ENCODE measurements at places on chromosomes 1 and 21. TPM values are rescaled to one million over a fixed set of nuclear protein-coding genes. Genes with fewer than 3 reads are reported as not detected.

The RGS8 gene
- total RNA-seq, result not detected

- no peak for DNase-seq
Measured at GRCh38 chr1:43970502-43970901, 692 bp downstream of the DPH2 start.

GRCh38 chr1:66373157-66373591, 160.8 kb upstream of the SGIP1 start:
- no peak for DNase-seq

The OR2G6 gene
- total RNA-seq, result not detected

GRCh38 chr1:221556435-221556834, 185.5 kb downstream of the DUSP10 start:
- no peak for DNase-seq

DNA sequence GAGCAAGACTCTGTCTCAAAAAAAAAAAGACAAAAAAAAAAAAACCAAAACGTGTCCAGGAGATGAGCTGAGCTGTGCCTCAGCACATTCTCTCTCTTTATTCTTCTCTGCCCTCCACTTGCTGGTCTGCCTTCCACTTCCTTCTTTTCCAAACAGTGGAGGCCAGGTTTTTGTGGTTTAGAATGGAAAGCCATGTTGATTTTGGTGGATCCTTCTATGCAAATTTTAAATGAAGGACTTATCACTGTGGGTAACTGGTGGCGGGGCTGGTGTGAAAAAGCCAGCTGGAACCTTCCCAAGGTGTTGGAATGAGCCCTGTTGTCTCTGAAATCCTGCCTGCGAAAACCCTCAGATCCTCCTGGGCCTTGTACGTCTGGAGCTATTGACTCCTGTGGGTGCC, 61.9 kb downstream of the PTPRU start:
- DNase-seq, result no peak

The SPRR1B gene
- total RNA-seq, result not detected

All from MG63 (cell line).